Endothelial cell of umbilical vein (primary cell): ENCODE measurements at places on chromosomes 5 and 9.

DNA sequence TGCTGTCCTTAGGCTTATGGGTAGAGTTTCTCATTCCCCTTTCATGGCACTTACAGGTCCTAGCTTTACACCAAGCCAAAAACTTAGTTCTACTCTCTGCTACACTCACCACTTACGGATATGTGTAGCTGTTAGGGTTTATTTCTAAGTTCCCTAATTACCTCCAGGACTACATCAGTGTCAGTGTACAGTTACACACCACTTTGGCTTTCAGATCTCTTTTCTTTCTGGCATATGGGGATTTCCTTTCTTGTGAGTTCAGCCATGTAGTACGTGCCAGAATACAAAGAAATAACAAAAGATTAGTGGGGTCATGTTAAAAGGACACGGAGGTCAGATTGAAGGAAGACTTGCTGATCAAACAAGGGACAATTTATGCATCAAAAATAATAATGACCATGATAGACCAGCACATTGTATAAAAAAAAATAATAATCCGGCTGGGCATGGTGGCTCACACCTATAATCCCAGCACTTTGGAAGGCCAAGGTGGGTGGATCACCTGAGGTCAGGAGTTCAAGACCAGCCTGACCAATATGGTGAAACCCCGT is 41.8 kb downstream of the LYRM7 start:
- DNase-seq, result no peak

DNA sequence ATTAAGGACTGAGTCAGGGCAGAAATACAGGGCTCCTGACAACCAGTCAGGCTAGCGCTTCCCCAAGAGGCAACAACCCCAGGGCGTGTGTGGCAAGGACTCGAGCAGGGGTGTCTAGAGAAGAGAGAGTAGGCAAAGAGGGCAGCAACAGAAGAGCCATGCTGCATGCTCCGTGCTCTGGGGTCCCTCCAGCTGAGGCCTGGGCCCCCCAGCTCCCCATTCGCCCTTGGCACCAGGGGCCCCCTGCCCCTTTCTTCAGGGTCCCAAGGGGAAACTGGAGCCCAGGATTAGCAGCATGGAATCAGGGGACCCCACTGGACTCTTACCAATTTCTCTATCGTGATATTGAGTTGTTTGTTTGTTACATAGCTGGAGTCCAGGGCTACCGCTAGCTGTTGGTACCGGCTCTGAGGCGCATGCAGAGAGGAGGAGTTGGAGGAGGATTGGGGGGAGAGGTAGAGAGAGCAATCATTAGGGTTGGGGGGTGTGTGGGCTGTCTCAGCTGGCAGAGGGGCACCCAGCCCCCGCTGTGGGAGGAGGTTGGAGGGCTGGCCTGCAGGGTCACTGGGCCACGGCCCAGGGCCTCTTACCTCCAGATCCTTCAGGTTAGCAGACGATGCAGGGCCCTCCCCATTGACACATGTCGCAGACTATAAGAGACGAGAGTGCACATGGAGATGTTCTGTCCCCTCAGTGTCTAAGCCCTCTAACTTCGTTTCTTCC is 8.8 kb downstream of the GOLGA2 start:
- DNase-seq, result no peak

GRCh38 chr5:160266752-160267345 is 37.5 kb downstream of the FABP6 start:
- DNase-seq, result no peak

DNA sequence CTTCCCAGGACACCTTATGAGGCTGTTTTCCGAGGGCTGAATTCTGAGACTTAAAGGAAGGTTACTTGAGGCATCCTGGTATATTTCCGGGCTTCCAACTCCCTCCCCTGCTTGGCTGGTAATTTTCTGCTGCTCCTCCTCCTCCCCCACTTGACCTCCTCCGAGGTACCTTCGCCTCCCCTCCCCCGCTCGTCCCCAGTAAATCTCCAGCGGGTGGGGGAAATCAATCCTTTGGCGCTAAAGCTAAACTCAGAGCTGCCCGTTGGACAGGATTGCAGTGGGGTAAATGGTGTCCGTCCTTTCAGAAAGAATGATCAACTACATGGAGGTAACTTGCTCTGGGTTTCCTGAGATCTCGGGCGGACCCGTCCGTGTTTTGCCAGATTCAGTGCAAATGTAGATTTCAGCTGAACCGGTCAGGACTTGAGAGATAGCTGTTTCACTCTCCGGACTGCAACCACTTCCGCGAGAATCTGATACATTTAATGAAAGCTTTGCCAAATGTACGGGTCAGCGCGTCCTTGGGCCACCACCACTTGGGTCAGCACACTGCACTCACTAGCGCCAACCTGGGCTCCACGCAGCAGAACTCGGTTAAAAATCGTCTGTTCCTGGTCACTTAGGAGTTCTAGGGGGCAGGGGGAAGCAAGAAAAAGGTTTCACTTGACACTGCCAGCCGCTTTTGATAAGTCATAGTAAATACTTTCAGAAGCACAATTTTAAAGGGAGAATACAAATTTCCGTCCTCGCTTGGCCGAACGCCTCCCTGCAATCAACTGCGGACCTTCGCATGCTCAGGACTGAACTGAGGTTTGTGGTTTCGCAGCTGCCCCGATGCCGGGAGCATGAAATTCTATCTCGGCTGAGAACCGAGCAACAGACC is 4.6 kb upstream of the ISL1 start:
- peak; percentile 14 for DNase-seq

DNA sequence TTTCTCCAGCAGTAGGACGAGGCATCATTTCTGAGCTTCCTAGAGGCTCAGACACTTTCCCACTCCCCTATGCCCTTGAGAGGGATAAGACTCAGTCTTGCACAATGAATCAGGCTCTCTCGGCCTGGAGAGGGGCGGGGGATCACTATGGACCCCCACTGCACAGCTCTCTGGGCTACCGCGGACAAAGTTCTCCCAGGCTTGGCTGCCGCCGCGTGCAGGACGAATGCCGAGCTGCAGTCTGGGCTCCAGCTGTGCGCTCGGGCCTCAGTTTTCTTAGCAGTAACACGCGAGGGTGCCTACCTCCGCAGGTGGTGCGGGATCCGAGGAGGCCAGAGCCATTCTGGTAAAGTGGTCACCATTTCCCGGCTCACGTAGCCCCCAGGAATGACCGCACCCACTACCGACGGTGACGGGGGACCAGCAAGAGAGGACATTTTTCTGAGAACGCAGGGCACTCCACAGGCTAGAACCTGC is 3.4 kb upstream of the MYORG start:
- no peak for DNase-seq

DNA sequence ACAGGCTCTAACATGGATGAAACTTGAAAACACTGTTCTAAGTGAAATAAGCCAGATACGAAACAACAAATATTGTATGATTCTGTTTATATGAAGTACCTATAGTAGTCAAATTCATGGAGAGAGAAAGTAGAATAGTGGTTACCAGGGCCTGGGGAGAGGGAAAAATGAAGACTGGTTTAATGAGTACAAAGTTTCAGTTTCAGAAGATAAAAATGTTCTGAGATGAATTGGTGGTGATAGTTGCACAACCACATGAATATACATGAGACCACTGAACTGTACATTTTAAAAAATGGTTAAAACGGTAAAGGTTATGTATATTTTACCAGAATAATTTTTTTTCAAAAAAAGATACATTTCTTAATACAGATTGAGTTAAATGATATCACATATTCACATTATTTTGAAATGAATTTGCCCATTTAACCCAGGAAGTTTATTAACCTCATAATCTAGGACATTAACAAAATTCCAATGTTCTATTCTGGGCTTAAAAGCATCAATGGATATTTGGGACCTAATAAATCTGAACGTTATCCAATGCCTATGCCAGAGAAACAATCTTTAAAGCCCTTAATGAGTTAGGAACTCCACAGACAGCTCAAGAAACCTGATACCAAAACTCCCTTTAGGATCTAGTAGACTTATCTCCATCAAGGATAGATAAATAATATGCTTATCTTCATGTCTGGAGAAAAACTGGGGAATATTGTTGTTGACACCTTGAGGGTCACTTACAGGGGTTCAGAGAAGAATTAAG is 521.3 kb downstream of the EFNA5 start:
- no peak for DNase-seq

- no peak for DNase-seq
Measured at GRCh38 chr5:122377026-122377425, 65.0 kb downstream of the SNCAIP start.

- DNase-seq, result no peak
Measured at GRCh38 chr5:73607228-73607627, 18.8 kb upstream of the ARHGEF28 start.

DNA sequence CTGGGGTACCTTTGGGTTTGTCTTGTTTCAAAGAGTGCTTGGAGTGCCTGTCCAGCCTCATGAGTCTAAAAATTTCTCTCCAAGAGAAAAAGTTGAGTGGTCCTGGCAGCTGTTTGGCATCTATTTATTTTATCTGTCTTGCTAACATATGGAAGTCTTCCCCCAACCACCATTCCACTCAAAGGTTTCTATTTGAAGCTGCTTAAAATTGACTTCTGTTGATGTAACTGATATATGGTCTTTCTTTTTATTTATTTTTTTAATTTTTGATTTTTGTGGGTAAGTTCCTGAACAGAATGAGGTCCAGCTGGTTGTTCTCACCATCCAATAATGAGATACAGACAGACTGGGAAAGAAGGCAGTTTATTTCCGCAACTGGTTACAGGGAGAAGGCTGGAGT is 178.7 kb upstream of the SGCD start:
- no peak for DNase-seq

- no peak for DNase-seq
Measured at GRCh38 chr5:60794691-60795090, 49.4 kb downstream of the ELOVL7 start.

DNA sequence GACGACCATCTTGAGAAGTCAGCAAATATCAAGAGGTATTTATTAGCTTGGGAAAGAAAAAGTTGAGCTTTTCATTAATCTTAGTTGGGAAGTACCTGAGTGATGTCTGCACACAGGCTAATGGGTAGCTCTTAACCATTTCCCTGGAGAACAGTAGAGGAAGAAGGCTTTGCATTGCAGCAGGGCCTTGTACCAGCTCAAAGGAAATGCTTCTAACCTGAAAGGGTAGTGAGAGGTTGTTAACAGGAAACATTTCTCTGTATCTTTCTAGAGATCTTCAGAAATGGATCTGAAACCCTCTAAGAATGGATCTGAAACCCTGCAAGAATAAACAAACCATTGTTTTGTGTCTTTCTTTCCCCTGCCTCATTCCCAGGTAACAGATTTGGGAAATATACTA is 393.3 kb downstream of the PLK2 start:
- no peak for DNase-seq

DNA sequence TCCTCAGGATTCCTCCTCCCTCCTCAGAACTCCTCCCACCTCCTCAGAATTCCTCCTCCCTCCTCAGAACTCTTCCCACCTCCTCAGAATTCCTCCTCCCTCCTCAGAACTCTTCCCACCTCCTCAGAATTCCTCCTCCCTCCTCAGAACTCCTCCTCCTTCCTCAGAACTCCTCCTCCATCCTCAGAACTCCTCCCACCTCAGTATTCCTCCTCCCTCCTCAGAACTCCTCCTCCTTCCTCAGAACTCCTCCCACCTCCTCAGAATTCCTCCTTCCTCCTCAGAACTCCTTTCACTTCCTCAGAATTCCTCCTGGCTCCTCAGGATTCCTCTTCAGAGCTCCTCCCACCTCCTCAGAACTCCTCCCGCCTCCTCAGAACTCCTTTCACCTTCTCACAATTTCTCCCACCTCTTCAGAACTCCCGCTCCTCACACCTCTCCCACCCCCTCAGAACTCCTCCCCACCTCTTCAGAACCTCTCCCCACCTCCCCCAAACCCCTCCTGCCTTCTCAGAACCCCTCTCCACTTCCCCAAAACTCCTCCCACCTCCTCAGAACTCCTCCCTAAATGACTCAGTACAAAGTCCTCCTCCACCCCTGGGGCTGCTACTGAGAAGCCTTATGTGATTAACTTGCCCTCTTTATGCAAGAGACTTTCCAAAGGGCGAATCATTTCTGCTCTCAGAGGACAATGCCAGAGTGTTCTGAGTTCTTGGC is 23.2 kb downstream of the SLC46A2 start:
- DNase-seq, result no peak

DNA sequence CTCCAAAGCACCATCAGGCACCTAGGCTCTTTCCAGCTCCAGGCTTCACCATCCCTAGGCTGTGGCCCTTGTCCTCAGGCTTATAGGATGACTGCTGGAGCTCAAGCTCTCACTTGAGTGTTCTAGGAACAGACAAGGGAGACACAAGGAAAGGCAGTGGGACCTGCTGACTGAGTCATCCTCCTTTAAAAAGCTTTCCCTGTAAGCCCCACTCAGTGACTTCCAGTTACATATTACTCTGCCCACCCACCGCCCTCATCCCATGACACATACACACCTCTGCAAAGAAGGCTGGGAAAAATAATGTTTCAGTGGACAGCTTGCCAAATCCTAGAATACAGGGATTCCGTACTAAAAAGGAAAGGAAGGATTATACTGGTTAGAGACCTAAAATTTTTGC is 154.2 kb upstream of the ZNF366 start:
- no peak for DNase-seq

DNA sequence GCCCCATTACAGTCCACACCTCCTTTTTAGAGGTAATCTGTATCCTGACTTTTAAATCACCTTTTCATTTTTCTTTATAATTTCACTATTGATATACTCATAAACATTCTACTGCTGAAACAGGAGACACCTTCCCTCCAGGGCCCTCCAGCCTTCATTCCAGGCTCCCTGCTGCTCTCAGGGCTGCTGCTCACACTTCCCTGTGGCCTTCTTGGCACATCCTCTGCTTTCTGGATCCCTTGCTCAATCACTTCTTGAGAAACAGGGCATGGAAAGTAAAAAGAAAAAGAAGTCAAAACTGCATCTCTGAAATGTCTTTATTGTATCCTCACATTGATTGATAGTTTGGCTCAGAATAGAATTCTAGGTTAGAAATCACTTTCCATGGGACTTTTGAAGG is 19.3 kb upstream of the WNT8A start:
- DNase-seq, result no peak

DNA sequence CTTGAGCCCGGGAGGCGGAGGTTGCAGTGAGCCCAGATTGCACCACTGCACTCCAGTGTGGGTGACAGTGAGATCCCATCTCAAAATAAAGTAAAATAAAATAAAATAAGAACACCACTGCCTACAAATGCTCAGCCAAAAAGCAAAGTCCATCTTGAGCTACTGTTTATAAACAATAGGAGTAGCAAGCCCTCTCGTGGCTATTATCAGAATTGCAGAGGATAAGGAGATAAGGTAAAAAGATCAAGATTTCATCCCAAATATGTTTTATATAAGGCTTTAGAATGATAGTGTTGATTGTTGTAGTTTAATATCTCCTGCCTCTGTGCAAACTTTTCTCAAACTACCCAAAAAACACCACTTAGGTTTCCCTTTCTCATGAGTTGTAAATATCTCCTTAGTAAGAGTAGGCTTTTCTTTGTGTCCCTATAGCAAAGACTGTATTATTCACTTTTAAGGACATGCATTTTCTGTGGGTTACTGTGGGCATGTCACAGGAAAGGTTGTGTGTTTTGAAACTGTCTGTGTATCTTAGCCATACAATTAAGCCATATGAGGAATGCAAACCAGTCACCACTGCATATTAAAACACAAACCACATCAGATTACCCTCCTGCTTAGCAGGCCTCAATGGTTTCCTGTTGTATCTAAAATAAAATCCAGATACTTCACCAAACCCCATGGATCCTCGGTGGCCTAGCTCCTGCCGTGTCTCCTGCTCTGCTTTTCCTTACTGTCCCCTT is 31.8 kb upstream of the CKS2 start:
- DNase-seq, result peak; percentile 55

GRCh38 chr5:179422213-179422855 is 77.1 kb upstream of the ADAMTS2 start:
- no peak for DNase-seq

GRCh38 chr5:178131446-178131996 is 707 bp downstream of the RMND5B start:
- no peak for DNase-seq
